ENCODE measurements at places on chromosomes 4 and X. TPM values are rescaled to one million over a fixed set of nuclear protein-coding genes. Genes with fewer than 3 reads are reported as not detected.

DMRTC1 gene
- 0.61 TPM for total RNA-seq

NEXMIF gene
- total RNA-seq = 0.87 TPM

CFAP99 gene
- total RNA-seq = not detected

MND1 gene
- total RNA-seq = not detected

P2RY4 gene
- 0.23 TPM for total RNA-seq

EDNRA gene
- 28.3 TPM for total RNA-seq

G3BP2 gene
- total RNA-seq = 102 TPM

PCDH19 gene
- total RNA-seq = 0.17 TPM

Data from upper lobe of right lung (tissue), 1 donor.